ENCODE measurements at places on chromosomes 1 and 21.

DNA sequence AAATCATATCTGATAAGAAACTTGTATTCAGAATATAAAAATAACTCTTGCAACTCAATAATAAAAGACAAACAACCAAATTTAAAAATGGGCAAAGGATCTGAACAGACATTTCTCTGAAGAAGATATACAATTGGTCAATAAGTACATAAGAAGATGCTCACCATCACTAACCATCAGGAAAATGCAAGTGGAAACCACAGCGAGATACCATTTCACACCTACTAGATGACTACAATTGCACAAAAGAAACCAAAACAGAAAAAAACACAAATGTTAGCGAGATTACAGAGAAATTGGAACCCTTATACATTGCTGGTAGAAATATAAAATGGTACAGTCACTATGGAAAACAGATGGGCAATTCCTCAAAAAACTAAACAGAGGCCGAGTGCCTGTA, 11.5 kb upstream of the ZNF683 start:
- DNase-seq, result no peak

DNA sequence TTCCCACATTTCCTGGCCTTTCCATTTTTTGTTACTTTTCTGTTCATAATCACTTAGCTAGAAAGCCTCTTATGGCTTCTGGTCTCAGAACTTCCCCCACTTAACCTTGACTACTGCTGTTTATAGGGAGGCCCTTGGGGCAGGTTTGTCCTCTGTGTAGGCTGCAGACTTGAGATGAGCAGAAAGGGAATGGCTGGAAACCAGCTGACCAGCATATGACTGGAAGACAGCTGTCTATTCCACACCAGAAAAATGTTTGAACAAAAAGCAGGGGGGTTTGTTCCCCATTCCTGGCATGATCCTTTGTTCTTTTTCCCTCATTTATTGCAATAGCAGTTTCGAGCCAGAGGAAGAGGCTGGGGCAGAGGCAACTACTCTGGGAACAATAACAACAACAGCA, 4.9 kb upstream of the SH3D21 start:
- no peak for DNase-seq

DNA sequence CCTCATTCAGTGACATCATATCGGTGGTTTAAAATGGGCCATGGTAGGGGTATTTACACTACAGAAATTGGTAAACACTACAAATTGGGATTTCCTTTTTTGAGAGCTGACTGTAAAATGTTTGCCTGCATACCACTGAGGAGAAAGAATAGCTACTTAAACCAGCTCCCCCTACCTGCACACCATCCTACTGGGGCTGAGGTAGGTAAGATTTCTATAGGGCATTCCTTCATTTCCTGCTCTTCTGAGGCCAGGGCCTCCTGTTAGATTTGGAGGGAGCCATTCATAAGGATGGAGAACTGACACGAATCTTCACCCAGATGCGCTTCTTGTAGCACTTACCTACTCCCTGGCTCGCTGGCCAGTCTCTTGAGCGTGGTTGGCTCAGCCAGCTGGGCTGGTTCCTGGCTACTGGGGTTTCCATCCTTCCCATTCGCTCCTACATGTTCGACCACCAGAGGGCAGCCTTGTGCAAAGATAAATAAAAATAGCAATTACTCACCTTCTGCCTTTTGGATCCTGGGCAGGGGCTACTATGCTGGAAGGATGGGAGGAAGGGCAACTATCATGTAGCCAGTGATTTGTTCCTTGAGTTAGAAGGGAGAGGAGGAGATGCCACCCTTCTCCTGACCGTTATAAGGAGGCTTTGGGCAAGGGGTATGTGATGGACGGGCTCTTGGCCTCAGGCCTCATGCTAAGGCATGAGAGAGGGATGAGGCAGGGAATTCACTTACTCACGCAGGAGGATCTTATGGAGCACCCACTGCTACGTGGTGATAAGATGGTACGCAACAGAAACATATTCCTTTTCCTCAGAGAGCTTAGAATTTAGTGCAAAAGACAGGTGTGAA, 10.7 kb downstream of the OPTC start:
- peak; percentile 57 for DNase-seq

GRCh38 chr1:184648160-184648855, 106.3 kb downstream of the EDEM3 start:
- DNase-seq, result no peak

GRCh38 chr1:12376236-12377045, 146.6 kb downstream of the VPS13D start:
- no peak for DNase-seq

GRCh38 chr1:178625695-178626094, 99.3 kb upstream of the RALGPS2 start:
- DNase-seq, result no peak

- no peak for DNase-seq
Observed at GRCh38 chr1:1598720-1599029, 1.3 kb downstream of the FNDC10 start.

- no peak for DNase-seq
Observed at GRCh38 chr1:51325878-51326755, 4.2 kb downstream of the TTC39A start.

- no peak for DNase-seq
Observed at GRCh38 chr1:59332983-59333382, 36.1 kb downstream of the FGGY start.

- DNase-seq, result no peak
Observed at GRCh38 chr1:27755865-27756264, 17.2 kb upstream of the STX12 start.

DNA sequence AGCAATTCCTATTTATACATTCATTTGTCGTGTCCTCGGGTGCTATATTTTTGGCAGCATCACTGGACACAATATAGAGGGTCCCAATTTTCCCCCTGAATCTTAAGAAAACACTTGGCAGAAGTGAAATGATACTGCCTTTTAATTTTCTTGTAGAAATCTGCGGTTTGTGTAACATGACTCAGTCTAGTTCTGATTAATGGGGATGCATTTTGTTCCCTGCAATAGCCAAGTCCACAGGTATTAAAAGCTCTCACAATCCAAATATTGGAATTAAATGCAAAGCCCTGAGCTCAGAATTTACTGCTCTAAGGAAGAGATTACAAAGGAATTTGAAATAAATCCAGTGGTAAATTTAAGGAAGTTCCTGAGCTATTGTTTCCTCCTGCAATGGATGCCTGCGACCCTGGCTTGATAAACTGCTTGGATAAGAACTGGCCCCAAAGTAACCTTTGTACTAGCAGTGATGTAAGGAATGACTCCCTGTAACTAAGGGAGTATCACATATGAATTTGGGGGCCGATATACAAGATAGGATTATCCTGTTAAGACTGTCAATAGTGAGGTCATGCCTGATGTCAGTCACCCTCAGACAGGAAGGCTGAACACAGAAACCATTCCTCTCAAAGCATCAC, 349.7 kb upstream of the C1orf87 start:
- no peak for DNase-seq

GRCh38 chr21:15275615-15276235, 210.9 kb upstream of the NRIP1 start:
- DNase-seq, result no peak

GRCh38 chr1:81660286-81660685, 140.4 kb upstream of the ADGRL2 start:
- DNase-seq, result no peak

- DNase-seq, result no peak
Observed at GRCh38 chr1:67348586-67349252, 41.0 kb downstream of the IL12RB2 start.

- no peak for DNase-seq
Observed at GRCh38 chr1:65277605-65278347, 31.6 kb upstream of the DNAJC6 start.

- DNase-seq, result no peak
Observed at GRCh38 chr21:32320059-32320458, 21.4 kb downstream of the MRAP start.

- no peak for DNase-seq
Observed at GRCh38 chr1:94384485-94385265, 33.5 kb upstream of the ABCD3 start.

DNA sequence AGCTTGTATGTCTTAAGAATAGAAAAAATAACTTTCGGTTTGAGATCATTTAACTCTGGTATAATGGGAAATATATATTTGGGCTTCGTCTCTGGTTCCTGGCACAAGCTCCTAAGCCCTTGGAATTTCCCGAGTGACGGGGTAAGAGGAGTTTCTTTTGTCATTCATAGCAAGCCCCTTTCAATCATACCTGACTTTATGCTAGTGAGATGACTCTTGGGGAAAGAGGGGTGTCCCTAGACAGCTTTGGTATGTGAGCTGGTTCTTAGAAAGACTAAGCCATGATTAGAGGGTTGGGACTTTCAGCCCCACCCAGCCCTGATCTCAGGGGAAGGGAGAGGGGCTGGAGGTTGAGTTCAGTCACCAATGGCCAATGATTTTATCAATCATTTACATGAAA, 13.9 kb upstream of the MTARC1 start:
- DNase-seq, result no peak

DNA sequence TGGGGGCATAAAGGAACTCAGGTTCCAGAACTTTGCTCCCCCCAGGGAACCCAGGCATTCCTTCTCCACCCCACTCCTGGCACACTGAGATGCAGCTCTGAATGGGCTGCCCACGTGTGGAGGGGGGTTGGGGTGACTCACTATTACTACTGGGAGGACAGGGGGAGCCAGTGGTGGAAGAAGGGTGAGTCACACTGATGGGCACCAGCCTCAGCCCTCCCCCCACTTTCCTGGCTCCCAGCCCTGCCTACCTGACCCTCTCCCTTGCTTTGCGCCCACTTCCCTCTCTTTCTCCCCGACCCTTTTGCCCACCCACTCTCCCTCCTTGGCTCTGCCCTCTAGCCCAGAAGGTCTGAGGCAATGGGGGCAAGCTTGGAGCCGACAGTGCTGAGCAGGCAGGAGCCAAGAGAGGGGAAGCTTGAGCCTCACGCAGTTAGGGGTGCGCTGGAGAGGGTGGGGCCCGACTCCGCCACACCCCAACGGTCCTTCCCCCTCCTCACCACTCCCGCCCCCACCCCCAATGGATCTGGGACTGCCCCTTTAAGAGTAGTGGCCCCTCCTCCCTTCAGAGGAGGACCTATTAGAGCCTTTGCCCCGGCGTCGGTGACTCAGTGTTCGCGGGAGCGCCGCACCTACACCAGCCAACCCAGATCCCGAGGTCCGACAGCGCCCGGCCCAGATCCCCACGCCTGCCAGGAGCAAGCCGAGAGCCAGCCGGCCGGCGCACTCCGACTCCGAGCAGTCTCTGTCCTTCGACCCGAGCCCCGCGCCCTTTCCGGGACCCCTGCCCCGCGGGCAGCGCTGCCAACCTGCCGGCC, at the start of gene LMNA:
Gene LMNA, plus strand, starts transcription at position 611 of the 818 bp plus-strand sequence. CDS start 208 bp downstream, outside the sequence.
- DNase-seq, result peak; percentile 76

GRCh38 chr1:172176206-172176605, 244.3 kb upstream of the C1orf105 start:
- DNase-seq, result no peak

GRCh38 chr21:29914326-29914725, 25.5 kb downstream of the GRIK1 start:
- DNase-seq, result no peak

GRCh38 chr1:62210960-62211359, 16.3 kb downstream of the L1TD1 start:
- no peak for DNase-seq

DNA sequence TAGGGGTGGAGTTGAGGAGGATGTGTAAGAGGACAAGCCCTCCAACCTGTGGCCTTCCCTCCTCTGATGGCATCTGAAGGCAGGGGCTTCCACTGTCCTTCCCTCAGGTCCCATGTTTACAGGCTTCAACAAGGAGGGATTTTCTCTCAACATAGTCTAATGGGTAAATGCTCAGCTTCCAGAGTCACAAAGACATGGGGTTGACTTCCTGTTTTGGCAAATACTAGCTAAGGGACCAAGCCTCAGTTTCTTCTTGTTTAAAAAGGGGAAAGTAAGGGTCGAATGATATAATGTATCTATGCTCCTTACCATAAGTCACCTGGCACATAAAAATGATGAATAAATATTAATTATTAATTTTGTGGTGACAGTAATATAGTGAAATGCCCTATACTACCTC, 3.1 kb downstream of the SV2A start:
- no peak for DNase-seq

DNA sequence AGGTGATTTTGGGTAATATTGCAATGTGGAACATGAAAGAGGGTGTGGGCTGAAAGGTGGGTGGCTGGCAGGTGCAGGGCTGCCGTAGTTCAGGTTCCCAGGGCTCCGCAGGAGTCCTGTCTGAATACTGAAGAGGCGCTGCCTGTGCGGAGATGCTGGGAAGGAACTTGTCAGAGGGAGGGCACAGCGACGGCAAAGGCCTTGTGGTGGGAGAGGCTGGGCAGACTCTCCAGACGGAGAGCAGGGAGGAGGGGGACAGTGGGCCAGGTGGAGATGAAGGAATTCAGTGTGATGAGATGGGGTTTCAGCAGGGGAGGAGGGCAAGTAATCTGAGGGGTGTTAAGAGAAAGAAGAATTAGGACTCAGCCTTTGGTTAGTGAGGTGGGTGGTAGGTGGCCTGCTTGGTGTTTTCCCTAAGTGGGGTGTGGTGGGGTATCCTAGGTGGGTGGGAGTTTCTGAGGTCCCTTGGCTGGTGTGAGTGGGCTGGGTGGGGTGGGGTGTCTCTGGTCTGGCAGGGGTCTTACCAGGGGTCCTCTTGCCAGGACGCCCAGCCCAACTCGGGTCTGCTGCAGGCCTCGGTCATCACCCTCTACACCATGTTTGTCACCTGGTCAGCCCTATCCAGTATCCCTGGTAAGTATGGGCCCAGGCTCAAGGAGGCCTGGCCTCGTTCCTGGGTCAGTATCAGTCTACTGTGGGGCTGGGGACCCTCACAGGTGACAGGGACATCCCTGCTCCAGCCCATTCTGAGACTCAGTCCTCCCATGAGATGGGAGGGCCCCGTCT, 15.6 kb downstream of the SERINC2 start:
- DNase-seq, result no peak

DNA sequence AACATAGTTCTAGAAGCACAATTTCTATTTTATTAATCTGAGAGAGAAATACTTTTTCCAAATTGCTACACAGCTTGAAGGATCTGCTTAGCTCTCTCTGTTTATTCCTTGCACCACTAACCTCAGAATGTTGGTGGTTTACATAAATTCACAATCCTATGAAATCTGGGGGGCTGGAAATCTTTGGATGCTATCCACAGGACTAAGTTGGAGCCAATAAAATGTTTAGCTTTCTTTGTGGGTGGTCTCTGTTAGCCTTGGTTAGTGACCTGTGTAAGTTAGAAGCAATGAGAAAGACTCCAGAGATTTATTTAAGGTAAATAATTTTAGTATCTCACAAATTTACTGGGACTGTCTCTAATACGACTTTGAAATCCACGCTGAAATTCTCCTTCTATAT, 418.1 kb downstream of the ADGRL2 start:
- DNase-seq, result no peak

Data from NCI-H526 treated with DMSO at 0.1 percent for 48 hours (cell line).